Forelimb muscle (tissue), 1 donor: ENCODE measurements at places on chromosomes 13 and 19. TPM values are rescaled to one million over a fixed set of nuclear protein-coding genes. Genes with fewer than 3 reads are reported as not detected.
A peak's percentile ranks its signal among the peaks of the same experiment; 100 is the strongest.

DNA sequence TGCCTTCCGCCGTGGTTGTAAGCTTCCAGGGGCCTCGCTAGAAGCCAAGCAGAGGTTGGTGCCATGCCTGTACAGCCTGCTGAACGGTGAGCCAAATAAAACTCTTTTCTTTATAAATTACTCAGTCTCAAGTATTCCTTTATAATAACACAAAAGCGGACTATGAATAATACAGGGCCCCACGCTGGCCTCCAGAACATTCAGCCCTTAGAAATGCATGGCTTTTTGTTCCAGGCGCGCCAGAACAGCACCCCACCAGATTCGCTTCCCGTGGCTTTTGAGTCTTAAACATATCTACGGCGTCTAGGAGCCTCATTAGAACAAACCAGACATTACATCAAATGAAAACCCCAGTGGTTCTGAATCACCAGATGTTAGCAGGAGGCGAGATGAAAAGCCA lies 75.1 kb downstream of the SLC15A1 start:
- DNase-seq: no peak

CYP2A6 gene
- polyA plus RNA-seq: 0.29 TPM

DNA sequence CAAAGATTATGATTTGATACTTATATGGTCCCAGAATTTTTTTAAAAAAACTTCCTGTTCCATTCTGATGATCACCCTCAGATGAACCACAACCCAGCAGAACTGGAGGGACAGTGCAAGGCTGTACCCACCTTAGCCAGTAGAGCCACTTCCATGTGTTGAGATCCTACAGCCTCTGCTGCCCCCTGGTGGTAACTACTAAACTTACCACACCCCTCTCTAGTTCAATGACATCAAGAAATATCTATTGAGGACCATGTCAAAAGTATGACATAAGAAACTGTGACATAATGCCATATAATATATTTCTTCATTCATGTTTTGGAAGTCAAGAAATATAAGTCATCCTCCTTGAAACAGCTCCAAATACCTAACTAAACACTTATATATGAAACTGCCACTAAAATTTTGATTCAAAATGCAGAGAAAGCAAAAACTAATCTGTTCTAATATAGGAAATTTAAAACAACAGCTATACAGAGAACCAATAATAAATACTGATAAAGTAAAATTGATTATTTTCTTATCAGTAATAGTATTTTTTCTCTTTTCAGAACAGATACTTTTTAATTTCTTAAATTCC lies 412.6 kb downstream of the KCTD12 start:
- DNase-seq: no peak

- DNase-seq: peak; percentile 65
These were observed 85.2 kb downstream of the EDNRB start for GRCh38 chr13:77833331-77833863.

DNA sequence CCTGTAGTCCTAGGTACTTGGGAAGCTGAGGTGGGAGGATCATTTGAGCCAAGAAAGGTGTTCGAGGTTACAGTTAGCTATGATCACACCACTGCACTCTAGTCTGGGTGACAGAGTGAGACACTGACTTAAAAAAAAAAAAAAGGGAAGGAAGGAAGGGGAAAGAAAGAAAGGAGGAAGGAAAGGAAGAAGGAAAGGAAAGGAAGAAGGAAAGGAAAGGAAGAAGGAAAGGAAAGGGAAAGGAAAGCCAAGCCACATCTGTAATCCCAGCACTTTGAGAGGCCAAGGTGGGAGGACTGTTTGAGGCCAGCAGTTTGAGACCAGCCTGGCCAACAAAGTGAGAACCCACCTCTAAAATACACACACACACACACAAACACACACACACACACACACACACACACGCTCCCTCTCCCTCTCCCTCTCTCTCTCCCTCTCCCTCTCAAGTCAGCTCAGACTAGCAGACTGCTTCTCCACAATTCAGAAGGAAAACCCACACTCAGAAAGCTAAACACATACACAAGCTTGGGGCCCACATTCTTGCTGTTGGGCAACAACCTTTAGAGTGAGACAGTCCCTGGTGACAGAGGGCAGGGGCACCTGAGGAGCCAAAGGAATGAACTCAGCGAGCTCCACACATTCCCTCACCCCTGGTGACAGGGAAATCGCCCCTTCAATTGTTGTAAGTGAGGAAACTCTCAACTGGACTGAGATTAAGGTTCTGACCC lies 2.7 kb downstream of the ZNF709 start:
- DNase-seq: no peak

DNA sequence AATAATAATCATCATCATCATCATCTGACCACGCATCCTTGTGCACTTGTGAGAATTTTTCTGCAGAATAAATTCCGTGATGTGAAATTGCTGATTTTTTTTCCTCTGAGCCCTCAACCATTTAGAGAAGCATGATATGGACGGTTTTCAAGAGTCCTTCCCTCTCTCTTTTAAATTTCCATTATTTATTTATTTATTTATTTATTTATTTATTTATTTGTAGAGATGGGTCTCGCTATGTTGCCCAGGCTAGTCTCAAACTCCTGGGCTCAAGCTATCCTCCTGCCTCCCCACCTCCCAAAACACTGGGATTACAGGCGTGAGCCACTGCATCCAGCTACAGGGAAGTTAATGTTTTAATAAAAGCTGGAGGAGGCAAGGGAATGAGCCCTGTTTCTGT lies 39.6 kb downstream of the CACNA1A start:
- no peak for DNase-seq

GRCh38 chr19:49699364-49699763 lies 8.4 kb downstream of the CPT1C start:
- DNase-seq: no peak

EFNA2 gene
- 1.1 TPM for polyA plus RNA-seq

DNA sequence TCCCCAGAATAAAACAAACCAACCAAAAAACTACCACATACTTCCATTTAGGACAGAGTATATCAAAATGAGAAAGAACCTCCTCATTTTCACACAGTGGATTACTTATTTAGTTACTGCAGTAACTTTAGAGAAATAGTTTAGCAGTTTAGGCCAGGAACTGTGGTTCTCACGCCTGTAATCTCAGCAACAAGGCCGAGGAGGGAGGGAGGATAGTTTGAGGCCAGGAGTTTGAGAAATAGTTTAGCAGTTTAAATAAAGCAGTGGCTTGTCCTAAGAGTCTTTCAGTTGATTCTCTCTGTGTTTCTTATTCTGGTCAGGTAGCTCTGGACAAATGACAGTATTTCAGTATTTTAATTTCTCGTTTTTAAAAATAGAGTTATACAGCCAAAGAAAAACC lies 9.4 kb downstream of the HMGB1 start:
- DNase-seq: no peak

- no peak for DNase-seq
These were observed 251.2 kb upstream of the SGCG start for GRCh38 chr13:22929381-22930126.

RNASEH2A gene
- polyA plus RNA-seq: 17.3 TPM

- no peak for DNase-seq
These were observed 27.1 kb upstream of the UBL3 start for GRCh38 chr13:29877456-29878078.

OR10H1 gene
- 0.04 TPM for polyA plus RNA-seq
